ENCODE measurements at places on chromosomes 7 and 10.
A peak's percentile ranks its signal among the peaks of the same experiment; 100 is the strongest.

- no peak for DNase-seq
Observed at GRCh38 chr10:107364872-107365271, 200.4 kb upstream of the SORCS1 start.

GRCh38 chr10:96222441-96222840 is 48.9 kb downstream of the BLNK start:
- peak; percentile 25 for DNase-seq

DNA sequence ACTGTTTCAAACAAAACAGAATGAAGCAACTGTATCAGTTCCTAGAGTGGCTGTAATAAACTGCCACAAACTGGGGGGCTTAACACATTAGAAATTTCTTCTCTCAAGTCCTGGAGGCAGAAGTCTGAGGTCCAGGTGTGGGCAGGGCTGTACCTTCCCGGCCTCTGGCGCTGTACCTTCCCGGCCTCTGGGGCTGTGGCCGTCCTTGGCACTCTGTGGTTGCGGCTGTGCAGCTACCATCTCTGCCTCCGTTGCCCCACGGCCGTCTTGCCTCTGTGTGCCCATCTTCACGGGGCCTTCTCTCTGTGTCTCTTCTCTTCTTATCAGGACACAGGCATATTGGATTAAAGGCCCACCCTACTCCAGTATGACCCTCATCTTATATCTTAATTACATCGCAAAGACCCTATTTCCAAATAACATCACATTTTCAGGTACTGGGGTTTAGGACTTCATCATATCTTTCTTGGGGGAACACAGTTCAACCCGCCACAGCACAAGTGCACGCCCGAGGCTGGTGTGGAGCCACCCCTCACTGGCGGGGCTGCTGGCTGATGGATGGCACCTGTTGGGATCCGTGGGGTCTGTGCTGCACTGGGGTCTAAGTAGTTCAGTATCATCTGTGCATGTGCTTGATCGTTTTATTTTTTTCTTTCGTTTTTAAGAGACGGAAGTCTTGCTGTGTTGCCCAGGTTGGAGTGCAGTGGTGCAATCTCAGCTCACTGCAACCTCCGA is 123.2 kb downstream of the ACTR3B start:
- DNase-seq: no peak

DNA sequence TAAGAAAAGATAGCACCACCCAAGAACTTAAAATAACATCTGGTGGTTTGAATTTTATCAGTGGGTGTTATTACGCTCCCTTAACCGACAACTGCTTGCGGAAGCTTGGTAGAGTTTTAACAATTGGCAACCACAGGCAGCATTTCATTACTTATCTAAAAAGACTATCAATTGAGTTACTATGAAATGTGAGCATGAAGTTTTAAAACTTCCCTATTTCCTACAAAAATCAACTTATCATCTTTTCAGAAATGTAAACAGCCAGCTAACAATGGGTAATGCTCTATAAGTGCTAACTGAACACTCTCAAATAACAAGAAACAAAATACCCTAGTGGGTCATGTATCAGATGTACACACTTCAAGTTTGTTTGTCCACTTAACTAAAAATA is 68.8 kb downstream of the OSBPL3 start:
- DNase-seq: no peak

DNA sequence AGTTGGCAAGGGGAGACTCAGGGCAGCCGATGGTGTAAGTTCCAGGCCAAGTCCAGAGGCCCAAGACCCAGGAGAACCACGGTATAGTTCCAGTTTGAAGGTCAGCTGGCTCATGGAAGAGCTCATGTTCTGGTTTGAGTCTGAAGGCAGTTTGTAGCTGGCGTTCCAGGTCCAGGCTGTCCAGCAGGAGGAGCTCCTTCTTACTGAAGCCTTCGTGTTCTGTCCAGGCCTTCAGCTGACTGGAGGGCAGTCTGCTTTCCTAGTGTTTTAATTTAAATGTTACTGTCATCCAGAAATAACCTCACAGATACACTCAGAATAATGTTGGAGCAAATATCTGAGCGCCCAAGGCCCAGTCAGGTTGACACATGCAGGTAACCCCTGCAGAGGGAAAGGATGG is 4.2 kb downstream of the SUN1 start:
- DNase-seq: no peak

DNA sequence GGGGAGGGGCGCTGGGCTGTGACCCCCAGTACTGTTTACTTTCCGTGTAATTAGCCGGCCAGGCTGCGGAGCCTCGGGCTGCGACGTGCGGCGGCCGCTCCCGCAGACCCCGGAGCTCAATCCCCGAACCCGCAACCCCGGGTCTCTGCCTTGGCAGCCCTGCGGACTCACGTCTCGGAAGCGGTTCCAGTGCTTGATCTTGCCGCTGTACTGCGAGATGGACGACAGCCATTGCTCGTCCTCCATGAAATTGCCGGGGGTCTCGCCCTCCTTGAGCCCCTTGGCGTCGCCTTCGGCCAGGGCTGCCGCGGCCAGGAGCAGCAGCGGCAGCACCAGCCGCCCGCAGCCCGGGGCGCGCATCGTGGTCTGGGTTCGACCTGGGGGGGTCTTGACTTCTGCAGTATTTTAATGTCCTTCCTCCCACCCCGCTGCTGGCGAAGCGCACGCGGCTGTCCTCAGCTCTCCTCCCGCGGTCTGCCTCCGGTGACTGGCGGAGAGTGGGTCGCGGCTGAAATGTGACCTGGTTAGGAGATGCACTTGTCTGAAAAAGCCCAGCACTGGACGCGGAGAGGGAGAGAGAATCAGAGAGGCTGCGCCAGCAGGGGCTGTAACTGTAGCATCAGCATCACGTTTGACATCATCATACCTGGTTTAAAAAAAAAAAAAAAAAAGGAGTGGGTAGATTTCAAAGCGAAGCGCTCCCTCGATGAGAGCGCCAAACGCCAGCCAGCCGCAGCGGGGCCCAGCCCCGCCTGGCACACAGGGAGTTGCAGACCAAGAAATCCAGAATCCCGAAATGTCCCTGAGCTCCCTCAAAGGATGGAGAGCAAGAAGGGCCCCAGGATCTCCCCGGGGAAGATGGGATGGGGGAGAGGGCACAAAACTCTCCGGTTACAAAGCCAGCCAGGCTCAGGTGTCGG is at the start of gene SPOCK2:
Gene SPOCK2, minus strand, starts transcription at position 583 of the 920 bp plus-strand sequence. Its CDS starts 223 bp downstream, at position 360.
- no peak for DNase-seq

GRCh38 chr7:116876664-116877442 is 14.5 kb downstream of the CAPZA2 start:
- DNase-seq: no peak

- DNase-seq: no peak
Observed at GRCh38 chr10:78229950-78230675, 196.4 kb downstream of the RPS24 start.

- DNase-seq: no peak
Observed at GRCh38 chr7:68613405-68613804, 984.9 kb upstream of the AUTS2 start.

DNA sequence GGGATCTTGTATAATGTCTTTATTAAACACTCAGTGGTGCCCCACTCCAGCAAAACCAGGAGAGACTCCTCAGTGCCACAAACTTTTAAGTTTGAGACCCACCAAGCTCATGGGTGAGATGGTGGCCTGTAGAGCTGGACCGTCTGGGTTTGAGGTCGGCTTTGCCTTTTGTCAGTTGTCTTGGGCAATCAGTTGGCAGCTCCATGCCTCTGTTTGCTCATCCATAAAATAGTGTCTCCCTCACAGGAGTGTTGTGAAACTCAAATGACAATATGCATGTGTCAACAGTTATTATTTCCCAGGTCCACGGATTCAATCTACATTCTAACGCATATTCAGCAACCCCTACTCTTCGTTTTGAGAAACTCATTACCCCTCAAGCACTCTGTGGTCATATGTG is 367.8 kb upstream of the C7orf33 start:
- no peak for DNase-seq

- DNase-seq: no peak
Observed at GRCh38 chr7:22184549-22185199, 172.3 kb downstream of the RAPGEF5 start.

DNA sequence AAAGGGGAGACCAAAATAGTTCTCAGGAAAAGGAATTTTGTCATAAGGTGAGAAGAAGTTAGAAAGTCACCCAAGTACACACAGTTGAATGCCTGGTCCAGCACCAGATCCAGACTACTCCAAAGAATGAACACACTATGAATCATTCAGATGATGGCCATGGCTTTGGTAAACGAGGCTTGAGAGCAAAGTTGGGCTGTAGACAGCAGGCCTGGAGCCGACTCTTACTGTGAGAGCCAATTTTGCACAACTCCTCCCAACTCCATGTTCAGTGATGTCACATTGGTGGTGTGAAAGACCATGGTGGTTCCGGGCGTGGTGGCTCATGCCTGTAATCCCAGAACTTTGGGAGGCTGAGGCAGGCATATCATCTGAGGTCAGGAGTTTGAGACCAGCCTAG is 131.6 kb downstream of the PKD1L1 start:
- no peak for DNase-seq

GRCh38 chr7:32126843-32127242 is 56.6 kb upstream of the PDE1C start:
- DNase-seq: no peak

DNA sequence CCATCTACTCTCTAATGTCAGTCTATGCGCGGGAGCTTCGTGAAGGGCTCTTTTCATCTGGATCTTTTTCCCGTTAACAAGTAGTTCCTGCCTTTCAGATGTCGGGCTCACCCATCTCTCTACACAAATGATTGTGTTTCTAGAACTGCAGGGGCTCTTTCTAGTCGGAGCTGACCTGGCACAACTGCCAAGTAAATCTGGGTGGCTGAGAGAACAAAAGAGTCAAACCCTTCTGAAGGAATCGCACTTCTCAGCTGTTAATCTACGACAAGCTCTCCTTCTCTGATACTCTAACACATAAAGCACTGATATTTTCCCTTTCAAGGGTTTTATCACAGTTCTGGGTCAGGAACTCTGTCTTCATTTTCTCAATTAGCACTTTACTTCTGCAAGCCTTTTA is 144.7 kb downstream of the NRP1 start:
- no peak for DNase-seq

DNA sequence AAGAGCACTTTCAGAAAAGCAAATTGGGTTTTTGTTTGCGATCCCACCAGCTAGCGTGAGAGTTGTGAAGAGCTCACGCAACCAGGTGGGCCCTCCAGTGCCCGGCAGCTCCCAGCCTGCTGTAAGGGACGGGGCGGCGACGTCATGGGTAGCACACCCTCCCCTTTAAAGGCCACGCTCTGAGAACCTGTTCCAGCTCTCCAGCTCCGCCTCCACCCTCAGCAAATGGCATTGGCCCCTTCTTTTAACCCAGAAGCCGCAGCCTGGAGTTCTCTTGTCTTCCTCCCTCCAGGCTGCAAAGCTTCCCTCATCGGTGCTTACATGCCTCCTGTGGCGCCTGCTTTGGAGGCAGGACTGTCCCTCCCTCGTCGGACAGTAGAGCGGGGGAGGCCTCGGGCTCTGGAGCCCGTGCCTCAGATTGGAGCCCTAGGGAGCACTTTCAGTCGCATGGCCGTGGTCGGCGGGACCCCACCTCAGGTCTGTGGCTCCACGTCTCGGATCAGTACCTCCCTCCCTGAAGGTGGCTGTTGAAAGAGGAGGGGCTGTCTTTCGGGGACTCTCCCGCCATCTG is 32.9 kb downstream of the WIPI2 start:
- no peak for DNase-seq

- no peak for DNase-seq
Observed at GRCh38 chr10:7485799-7486198, 75.0 kb upstream of the SFMBT2 start.

DNA sequence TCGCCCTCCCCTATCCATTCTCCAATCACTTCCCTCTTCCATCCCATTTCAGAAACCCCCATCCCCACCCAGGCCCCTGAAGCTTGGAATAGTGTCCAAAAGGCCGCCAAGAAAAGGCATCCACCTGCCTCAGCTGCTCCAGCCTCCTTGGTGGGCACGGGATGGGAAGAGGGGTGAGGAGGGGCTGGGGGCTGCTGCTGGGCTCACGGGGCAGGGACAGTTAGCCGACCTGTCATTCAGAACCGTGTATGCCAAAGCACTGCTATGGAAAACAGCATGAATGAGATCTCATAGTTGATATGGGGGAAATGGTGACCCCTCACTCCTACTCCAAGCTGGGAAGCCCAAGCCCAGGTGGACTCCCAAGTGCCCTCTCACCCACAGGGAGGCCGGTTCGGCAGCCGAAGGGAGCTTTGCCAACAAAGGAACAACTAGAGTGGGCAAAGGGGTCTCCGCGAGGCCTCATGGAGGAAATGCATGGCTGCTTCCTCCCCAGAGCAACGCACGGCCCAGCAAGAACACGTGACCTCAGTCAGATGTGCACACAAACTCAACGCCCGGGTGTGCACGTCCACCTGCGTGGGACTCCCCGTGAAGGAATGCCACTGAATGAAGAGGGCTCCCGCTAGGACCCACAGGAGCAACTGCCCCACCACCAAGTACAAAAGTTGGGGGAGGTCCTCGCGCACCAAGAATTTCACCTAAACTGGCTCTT is 52.5 kb downstream of the EBF3 start:
- no peak for DNase-seq

DNA sequence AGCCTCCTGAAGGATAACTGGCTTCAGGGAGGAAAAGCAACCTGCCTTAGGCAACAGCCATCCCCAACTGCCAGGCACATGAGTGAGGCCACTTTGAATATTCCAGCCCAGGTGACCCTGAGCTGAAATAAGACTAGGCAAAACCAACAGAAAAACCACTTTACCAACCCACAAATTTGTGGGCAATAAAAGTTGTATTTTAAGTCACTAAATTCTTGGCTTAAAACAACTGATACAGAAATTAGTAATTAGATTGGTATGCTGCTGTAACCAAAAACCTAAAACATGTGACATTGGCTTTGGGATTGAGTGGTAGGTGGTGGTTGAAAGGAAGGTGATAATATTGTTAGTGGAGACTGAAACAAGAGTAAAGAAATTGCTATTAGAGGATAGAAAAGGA is 39.9 kb downstream of the ABCB4 start:
- no peak for DNase-seq

DNA sequence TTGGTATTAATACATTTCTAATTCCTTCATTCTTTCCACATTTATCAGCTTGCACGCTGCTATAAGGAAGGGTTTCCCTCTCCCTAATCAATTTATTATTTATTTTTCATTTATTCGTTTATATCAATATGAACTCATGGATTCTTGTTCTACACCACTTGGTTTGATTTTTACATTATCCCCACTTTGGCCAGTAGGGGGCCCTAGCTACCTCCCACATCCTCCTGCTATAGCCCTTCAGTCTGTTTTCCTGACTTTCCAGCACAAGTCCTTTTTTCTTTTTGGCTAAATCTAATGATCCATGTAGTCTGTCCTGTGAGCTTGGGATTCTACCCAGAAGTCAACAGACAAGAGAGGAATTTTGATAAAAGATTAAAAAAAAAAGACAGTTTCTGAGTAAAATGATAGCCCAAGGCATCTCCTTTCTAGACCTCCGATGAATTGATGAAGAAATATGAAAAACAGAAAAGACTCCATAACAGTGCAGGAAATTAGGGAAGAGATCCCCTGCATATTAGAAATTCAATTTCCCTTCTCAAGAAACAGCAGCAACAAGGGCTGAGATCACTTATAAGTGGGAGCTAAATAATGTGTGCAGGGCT is 47.7 kb downstream of the LYZL2 start:
- DNase-seq: no peak

DNA sequence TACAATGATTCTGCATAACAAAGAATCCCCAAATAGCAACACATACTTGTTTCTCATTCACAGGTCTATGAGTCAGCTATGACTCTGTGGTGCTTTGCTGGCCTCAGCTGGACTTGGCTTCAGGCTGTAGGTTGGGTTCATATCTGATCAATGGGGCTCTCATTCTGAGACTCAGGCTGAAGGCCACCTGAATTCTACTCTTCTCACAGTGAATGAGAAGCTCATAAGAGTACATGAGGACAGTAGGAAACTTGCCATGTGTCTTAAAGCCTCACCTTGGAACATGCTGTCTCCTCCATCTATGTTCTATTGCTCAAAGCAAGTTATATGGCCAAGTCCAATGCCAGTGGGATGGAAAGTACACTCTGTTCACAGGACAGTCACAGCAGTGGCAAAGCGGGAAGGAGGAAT is 292.9 kb downstream of the BMPER start:
- DNase-seq: no peak

All from H1 (cell line).